AG09309 (cell line): ENCODE measurements at places on chromosomes 16 and 17.

- DNase-seq: no peak
These were observed 5.2 kb downstream of the CISD3 start for GRCh38 chr17:38735161-38735997.

- no peak for DNase-seq
These were observed 5.0 kb downstream of the ECI1 start for GRCh38 chr16:2246301-2246885.

GRCh38 chr16:30895627-30896260 is 670 bp upstream of the CTF1 start:
- no peak for DNase-seq

DNA sequence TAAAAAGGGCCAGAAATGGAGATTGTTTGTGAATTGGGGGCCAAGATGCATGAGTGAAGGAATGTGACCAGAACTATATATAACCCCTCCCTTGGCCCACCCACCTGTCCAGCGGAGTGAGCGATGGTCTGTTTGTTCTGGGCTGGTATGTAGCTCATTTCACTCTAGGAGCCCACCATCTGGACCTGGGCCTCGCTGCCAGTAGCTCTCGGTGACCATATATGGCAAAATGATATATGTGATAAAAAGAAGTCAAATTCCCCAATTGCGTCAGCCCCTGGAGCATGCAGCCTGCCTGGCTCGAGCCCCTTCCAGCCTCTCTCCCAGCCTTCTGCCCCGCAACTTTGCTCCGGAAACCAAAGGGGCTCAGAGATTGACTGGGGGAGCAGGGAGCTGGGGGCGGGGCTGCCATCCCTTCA is 47.3 kb downstream of the CCDC42 start:
- DNase-seq: no peak

DNA sequence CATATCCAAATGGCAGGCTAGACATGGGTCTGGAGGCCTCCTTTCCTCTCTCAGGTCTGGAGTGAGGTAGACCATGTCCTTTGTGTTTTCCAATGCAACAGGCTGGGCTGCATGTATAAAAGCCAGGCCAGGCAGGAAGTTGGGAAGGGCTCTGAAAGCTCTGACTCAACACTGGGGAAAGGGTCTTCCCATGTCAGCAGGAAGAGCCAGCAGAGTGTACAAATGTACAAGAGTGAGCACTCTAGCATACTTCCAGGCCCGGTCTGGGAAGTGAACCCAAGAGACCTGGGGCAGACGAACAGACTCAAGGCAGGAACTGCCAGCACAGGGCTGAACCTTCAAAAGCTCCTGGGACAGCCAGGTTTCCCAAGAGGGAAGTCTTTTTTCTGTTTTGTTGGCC is 7.0 kb downstream of the ATPAF2 start:
- DNase-seq: no peak

DNA sequence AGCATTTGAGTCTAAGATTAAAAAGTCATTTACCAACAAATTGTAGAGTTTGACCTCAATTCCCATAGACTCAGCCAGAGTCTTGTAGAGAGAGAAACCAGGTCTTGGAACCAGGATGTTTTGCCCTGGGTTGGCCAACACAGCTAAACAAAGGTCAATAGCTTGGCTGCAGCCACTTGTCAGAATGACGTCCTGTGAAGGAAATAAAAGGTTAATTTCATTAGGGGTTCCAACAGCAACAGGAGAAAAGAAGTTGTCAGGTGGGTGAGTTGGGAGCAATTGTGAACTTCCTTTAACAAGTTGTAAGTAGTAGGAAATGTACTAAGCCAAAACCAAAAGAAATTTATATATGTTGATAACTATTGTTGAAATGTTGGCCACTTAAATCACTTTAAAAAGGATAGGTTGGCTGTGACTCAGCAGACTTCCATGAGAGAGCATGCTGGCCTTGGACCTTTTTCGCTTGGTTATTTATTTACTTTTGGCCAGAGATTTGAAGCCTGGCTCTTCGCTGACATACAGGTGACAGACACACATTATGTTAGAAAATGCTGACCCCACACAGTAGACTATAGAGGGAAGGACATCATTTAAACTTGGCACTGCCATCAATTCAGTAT is 4.3 kb downstream of the TAT start:
- DNase-seq: no peak

- DNase-seq: no peak
These were observed 38.1 kb downstream of the SRL start for GRCh38 chr16:4203748-4204147.

DNA sequence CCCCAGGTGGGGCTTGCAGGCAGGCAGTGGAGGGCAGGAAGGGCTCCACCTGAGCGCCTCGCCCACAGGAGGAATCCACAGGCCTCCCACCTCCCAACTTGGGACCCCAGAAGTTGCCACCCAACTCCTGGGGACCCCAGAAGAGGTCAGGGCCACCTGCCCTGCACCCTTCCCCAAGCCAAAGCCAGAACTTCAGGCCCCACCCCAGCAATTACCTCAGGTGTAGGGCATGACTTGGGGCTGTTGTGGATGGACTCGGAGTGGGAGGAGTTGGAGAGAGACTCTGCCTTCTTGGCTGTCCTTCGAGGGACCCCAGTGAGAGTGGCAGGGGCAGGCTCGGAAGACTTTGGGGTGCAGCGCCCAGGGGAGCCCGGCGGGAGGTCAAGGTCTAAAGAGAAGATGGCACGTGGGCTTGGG is 10.5 kb downstream of the TSPOAP1 start:
- no peak for DNase-seq

DNA sequence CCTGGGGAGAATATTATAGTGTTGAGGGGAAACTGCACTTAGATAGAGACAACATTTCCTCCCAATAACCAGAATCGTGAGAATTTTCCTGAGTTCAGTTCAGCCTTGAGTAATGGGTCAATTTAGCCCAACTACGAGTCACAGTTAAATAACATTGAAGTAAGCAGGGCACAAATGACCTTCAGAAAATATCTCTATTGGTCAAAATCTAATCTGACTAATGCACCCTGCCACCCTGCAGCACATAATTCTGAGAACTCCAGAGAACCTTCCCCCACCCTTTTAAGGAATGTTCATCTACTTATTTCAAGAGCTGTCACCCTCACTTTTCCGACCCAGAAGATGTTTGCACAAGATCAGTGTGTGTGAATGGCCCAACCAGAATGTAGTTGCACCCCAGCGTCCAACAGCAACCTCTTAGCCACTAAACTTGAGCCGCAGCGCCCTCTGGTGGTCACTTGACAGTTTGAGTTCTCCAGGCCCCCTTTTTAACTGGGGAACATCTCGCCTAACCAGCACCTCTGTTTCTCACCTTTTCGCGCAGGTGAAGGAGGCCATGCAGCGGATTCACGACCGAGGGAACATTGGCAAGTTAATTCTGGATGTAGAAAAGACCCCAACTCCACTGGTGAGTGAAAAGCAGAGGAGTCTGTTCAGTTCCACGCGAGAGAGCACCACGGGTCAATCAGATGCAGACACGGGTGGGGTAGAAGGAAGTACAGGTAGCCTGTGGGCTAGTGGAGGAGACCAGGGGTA is 50.9 kb upstream of the CLEC3A start:
- DNase-seq: peak; percentile 51

DNA sequence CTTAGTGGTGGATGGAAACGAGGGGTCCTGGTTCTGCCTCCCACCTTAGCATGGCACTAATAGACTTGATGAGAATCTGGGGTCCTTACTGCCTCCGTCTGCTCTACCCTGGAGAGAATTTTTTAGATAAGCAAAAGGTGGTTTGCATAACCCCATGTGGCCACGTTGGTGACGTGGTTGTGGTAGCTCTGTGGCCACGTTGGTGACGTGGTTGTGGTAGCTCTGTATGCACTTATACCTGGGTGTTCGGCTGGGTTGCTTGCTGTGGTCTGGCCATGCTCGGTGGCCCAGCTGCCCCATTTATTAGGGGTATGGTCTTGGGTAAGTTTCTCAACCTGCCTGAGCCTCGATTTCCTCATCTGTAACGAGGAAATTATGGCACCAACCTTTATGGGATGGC is 13.0 kb downstream of the SPIRE2 start:
- DNase-seq: no peak

DNA sequence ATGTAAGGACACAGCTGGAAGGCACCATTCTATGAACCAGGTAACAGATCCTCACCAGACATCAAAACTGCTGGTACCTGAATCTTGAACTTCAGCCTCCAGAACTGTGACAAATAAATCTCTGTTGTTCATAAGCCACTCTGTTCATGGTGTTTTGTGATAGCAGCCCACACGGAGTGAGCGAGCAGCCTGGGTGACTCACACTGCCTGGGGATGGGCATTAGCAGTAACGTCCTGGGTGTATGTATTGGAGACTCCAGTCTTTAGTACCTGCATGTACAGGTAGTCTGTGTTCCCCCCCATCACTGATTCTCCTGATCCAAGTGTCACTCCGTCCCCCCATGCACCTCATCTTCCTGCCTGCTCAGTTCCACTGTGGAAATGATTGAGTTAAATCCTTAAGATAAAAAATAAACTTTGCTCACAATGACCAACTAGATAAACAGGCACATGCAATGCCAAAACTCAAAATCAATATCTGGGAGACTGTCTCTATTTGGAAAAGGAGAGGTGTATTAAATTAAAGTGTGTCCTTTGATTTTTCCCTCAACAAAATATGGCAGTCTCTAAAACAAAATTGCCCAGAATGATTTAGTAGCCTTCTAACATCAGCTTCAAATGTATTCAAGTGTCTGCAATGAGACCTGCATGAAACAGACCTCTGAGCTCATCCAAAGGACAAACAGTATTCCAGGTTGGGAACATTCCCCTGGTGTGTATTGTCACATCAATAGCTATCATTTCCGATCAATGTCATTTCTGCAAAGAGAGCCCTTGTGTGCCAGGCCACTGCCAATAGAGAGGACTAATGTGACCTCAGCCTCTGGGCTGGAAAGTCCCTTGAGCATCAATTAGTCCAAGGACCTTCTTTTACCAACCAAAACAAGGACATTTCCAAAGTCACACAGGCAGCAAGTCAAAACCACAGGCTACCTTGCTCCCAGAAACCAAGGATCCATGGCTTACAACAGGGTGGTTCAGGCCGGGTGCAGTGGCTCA is 12.2 kb upstream of the VAT1L start:
- no peak for DNase-seq

DNA sequence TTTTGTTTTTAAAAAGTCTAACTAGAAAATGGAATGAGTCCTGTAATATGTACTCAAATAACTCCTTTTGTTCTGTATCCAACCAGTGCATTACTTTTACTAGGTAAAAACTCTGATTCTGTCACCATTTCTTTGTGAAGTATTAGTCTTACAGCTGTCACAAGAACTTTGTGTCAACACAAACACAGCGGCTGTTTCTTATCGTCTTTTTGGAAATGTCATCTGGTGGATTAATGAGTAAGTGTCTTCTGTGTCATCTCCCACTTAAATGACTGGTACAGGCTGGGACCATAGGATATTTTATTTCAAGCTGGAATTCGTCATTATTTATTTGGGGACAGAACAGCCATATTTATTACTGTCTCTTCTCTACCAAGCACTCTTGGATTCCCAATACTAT is 19.1 kb upstream of the ALDH3A2 start:
- DNase-seq: no peak

GRCh38 chr17:36857698-36858097 is 79.6 kb upstream of the LHX1 start:
- no peak for DNase-seq

- no peak for DNase-seq
These were observed 19.9 kb downstream of the CFAP20 start for GRCh38 chr16:58109330-58109729.

- no peak for DNase-seq
These were observed 37.7 kb upstream of the MEAK7 start for GRCh38 chr16:84541999-84542817.

DNA sequence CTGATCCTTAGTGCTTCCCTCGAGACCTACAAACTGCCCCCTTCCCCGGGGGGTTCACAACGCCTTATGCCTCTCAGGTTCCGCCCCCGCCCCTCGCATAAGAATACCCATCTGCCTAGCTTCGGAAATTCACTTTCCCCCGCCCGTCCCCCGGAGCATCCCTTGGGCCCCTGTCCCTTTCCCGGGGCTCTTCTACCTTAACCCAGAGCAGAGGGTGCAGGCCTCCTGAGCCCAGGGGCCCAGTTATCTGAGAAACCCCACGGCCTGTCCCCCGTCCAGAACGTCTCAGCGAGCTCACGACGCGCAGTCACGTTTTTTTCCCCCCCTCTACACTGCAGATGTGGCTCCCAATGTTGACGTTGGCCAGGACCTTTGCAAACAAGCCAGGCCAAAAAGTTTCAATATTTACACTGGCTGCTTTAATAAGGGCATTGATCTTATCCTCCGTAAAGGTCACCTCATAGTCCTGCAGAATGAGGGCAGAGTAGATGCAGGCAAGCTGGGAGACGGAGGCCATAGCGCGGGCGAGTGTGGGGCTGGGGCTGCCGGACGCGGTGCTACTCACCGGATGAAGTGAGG is 1.4 kb upstream of the NBR1 start:
- DNase-seq: no peak

DNA sequence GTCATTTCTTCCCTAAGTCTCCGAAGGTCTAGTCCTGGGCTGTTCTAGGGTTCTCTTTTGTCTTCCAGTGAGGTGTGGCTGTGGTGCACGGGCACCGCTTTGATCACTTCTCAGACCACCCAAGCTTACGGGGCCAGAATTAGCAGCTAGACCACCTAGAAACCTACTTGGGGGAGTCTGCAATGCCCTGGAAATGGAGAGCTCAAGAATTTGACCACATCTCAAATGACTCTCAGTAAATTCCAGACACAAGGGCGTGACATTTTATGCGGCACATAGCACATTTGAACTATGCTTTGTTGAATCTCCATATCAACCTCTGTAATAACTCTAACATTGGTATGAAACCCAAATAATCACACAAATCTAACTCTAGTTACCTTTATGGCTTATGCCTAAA is 24.9 kb downstream of the TRIM16 start:
- no peak for DNase-seq

DNA sequence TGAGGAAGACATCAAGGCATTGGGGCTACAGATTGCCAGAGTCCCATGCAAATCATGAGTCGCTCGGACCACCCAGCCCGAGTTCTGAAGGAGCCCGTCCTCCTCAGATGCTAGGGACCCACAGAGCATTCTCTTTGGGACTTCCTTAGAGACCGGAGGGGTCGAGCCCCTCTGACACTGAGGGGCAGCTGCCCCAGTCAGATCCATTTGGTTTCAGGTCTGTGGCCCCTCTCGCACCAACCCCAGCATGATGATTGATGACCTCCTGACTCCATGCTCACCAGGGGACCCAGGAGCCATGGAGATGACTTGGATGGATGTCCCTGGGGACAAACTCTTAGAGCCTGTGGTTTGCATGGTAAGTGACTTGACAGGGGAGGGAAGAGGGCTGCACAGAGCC is 8.0 kb downstream of the PDF start:
- no peak for DNase-seq

DNA sequence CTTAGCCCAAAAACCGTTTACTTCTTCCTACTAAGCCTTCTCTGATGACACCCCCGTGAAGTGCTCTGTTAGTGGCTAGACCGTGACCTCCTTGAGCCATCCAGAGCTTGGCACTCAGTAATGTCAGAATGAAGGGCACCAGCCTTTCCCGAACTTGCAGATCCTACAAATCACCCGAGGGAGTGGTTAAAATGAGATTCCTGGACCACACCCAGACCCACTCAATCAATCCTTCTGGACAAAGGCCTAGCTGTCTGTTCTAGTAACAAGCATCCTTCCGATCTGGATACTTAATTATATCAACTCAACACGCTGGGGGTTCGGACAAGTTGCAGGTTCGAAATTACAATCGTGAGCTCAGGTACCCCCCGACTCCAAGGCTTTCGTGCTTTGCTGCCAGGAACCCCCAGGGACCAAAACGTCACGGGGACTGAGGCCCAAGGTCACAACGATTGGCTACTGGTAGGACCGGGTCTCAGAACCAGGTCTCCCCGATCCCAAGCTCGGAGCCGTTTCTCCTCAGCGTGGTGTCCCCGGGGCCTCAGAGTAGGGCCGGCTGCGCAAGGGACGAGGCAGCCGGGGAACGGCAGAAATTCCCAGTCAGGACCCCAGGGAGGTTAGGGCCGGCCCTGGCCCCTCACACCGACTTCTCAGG is 527 bp downstream of the CIAPIN1 start:
- DNase-seq: no peak
